ENCODE measurements at places on chromosomes 13 and 19.

DNA sequence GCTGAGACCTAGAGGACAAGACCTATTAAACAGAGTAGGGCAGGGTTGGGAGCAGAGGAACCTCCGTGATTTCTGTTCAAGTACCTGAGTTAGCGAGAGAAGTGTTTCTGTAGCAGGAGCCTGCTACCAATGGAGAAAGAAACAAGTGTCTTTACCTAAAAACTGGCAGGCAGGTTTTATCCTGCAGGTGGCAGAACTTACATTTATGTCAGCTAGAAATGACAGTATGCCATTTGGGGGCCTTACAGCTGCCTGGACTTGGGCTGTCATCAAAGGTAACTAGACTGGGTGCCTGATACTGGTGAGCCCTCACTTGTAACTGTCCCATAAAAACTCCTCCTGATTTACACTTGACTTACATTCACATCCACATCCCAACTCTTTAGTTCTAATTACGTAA is 185.3 kb upstream of the MIR17HG start:
- no peak for DNase-seq

- peak; percentile 55 for DNase-seq
Measured at GRCh38 chr13:21458451-21458812, 671 bp downstream of the ZDHHC20 start.

DNA sequence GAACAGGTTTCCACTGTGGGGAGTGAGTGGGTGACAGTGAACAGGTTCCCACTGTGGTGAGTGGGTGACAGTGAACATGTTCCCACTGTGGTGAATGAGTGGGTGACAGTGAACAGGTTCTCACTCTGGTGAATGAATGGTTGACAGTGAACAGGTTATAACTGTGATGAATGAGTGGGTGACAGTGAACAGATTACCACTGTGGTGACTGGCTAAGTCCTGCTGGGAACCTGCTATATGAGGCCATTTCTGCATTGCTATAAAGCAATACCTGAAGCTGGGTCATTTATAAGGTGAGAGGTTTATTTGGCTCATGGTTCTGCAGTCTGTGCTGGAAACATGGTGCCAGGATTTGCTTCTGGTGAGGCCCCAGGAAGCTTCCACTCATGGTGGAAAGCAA is 637.1 kb downstream of the UQCRFS1 start:
- no peak for DNase-seq

- no peak for DNase-seq
Measured at GRCh38 chr13:109211616-109212015, 574.8 kb downstream of the IRS2 start.

GRCh38 chr19:4088975-4089374 is 22.3 kb upstream of the ZBTB7A start:
- DNase-seq: no peak

GRCh38 chr19:50482271-50482855 is 5.7 kb upstream of the GARIN5A start:
- DNase-seq: no peak

- DNase-seq: no peak
Measured at GRCh38 chr19:15740785-15741184, 3.0 kb downstream of the OR10H3 start.

- no peak for DNase-seq
Measured at GRCh38 chr13:74005320-74006157, 128.7 kb downstream of the KLF12 start.

- no peak for DNase-seq
Measured at GRCh38 chr13:21707586-21707985, 36.7 kb downstream of the FGF9 start.

DNA sequence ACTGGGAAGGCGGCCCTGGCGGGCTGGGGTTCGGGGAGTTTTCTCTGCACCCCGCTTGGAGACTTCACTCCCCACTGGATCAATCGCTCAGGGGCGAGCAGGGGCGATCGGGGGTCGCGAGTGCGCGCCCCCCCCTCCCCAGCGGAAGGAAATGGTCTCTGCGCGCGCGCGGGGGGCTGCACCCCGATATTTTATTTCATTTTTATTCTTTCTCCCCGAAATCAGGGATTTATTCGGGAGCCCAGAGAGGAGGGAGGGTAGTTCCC is 421 bp downstream of the ARID3A start:
- DNase-seq: no peak

DNA sequence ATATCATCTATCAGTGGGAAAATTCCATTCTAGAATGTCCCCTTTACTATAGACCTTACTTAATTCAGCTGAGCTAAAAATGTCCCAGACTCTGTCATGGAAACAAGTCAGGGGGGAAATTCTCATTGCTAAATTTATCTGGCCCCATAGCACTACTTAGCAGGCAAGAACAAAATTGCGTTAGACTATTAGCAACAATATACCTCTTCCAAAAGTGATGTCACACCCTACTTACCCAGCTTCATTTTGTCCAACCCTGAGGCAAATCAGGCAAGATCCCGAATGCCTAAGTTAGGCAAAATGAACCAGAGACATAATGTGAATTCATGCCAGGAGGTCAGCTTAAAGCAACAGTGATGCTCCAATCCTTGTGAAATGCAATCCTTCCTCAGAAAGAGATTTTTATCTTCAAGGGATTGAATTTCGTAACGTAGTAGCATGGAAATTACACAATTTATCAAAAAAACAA is 93.7 kb downstream of the FRY start:
- no peak for DNase-seq

DNA sequence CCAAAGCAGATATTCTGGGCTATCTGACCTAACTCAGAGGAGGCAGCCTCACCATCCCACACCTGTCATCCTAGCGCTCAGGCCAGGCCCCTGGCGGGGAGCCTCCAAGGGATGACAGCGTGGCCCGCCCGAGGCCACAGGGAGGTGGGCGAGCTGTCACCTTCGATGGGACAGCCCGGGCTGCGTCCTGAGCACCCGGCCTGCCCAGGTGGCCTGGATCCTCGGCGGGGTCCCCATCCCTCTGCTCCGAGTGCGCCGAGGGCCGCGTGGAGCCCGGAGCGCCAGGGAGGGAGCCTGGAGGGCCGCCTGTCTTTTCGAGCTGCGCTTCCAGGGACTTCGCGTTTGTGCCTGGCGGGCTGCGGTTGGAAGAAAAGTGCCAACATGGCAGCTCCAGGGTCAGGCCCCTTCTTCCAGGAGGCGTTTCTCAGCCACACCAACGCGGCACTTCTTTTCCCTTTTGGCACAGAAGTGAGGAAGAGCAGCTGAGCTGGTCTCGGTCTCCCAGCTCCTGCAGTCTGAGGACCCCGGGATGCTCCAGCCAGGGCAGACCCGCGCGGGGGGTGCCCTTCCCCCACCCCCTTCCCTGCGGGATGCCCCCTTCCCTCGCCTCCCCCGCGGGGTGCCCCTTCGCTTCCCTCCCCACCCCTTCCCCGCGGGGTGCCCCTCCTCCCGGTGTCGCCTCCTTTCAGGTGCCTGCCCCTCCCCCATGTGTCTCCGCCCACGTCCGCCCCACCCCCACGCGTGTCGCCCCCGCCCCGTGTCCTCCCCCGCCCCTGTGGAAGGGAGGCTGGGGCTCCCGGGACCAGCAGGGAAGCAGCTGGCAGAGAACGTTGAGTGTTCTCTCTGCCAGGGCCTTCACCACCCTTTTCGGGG is 42.3 kb downstream of the GJA3 start:
- peak; percentile 69 for DNase-seq

- no peak for DNase-seq
Measured at GRCh38 chr19:51166846-51167490, 24.9 kb downstream of the SIGLEC7 start.

DNA sequence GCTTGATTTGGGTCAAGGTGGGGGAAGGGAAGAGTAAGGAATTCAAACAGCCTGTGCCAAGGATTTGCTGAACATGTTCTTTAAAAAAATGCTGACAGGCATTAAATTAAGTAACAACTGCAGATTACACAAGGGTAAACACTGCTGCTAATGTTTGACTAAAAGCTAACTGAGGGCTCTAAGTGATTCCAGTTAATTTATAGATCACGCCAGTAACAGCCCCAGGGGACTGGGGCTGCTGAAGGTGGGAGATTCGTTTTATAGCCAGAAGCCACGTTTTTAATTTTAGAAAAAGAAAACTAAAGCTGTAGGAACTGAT is 321.7 kb downstream of the DLEU7 start:
- no peak for DNase-seq

DNA sequence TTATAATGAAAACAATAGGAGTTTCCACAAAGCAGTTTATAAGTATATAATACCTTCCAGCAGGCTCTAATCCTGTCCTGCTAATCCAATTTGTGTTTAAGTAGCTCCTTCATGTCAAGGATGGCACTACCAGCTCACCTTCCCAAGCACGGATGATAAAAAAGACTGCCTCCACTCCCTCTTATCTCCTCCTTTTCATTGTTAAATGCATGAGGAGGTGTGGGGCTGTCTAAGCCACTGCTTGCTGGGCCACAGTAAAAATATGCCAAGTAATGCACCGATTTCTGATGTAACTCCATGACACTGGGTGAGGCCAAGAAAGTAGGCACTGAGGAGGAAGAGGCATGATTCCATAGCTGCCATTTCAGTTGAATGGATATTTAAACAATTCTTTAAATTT is 193.1 kb downstream of the ZIC5 start:
- no peak for DNase-seq

- peak; percentile 68 for DNase-seq
Measured at GRCh38 chr13:98484289-98485219, 92.4 kb downstream of the STK24 start.

DNA sequence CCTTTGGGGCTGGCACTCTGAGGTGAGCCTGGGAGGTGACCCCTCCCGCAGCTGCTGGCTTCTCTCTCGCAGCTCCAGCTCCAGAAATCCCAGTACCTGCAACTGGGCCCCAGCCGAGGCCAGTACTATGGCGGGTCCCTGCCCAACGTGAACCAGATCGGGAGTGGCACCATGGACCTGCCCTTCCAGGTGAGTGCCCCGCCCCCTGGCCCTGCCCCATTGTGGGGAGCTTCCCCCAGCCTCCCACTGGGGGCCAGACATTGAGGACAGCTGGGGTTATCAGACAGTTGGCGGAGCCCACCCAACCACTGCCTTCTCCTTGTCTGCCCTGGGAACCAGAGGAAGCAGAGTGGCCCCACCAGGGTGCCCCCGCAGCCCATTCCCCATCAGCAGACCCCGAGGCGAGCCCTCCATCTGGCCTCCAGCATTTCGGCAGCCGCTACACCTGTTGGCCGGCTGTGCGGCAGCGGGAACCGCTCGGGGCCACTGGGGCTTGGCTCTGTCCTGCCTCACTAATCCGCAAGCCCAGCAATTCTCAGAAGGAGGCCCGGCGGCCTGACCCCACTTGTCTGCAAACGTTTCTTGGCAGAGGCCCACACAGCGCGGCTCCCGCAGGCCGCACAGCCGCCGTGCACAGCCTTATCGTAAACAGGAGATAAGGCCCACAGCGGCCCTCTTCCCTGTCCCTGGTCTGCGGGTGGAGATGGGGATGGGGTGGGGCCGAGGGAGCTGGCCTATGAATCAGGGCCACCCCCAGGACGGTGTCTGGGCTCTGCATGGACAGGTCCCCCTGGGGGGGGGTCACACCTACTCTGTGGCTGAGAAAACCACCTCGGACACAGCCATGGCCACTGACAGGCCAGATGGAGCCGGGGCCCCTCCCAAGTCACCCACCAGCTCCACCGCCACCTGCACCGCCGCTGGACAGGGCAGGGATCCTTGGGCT is 48.0 kb downstream of the COMP start:
- DNase-seq: no peak

DNA sequence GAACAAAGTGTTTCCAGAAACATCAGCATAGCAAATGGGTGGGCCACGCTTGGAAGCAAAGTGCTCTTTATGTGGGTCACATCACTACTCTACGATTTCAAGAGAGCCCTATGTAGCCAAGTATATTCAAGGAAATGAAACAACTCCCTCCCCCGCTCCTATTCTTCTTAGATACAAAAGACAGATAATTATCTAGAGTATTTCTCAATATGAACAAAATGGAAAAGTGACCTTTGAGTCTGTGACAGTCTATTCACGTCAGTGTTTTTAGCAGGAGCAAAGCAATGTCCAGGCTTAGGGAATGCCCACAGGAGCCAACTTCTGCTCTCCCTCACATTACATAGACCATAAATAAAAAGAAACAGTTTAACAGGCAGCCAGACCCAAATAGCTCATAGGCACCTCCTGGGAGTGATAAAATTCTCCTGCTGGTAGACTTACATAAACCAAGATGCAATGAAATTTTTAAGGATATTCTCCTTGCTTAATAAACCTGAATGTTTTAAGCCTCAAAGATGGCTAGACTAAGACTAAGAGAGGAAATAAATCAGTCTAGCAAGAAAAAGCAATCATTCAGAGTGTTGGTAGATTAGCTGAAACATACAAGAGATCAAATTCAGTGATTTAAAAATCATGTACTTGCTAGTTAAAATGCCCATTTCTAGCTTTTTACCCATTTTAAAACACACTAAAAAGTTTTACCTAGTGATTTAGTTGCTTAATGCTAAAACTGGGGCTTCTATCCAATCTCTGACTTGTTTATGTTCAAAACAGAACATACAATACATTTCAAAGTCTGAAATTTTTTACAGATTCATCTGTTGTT is 182.8 kb downstream of the RGCC start:
- no peak for DNase-seq

DNA sequence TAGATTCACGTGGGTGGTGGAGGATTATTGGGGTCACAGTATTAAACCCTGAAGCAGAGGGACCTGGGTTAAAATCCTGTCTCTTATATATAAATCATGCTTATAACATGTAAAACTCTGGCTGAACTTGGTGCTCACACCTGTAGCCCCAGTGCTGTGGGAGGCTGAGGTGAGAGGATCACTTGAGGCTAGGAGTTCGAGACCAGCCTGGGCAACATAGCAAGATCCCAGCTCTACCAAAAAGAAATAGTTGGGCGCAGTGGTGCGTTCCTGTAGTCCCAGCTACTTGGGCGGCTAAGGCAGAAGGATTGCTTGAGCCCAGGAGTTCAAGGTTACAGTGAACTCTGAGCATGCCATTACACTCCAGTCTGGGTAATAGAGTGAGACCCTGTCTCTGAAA is 2.4 kb downstream of the ZNF805 start:
- DNase-seq: no peak

DNA sequence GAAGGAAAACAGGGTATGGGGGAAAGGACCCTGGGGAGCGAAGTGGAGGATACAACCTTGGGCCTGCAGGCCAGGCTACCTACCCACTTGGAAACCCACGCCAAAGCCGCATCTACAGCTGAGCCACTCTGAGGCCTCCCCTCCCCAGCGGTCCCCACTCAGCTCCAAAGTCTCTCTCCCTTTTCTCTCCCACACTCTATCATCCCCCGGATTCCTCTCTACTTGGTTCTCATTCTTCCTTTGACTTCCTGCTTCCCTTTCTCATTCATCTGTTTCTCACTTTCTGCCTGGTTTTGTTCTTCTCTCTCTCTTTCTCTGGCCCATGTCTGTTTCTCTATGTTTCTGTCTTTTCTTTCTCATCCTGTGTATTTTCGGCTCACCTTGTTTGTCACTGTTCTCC is 2.7 kb downstream of the KLK3 start:
- no peak for DNase-seq

All from left lobe of liver (tissue), 2 donors.